Activated gamma-delta T cell (primary cell): ENCODE measurements at places on chromosomes 6 and 20.

DNA sequence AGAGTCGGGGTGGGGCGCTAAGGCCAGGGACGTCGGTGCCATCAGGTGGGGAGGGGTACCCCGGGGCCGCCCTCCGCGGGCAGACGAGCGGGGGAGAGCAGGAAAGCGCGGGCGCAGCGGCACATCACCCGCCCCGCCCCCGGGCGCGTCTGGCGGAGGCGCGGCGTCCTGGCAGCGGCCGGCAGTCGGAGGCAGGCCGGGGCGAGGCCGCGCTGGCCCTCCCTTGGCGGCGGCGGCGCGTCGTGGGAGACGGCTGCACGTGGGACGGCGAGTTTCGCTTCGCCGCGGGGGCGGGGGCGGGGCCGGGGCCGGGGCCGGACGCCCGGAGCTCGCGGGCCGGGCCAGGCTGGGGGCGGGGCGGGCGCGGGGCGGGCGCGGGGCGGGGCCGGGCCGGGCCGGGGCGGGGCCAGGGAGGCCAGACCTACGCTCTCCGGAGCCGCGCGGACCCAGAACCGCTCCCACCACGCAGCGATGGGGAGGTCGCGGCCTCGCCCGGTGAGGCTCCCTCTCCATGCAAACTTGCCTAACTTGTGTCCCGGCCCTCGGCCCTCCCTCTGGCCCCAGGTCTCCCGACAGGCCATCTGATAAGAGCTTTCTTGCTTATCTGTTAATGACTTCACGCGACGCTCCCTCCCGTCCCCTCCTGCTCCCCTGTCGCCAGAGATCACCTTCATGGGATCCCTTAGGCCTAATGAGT is 12.5 kb downstream of the ITPR3 start:
- peak; percentile 64 for DNase-seq

GRCh38 chr20:17992224-17992637 is 23.4 kb downstream of the MGME1 start:
- no peak for DNase-seq

GRCh38 chr6:1963596-1963995 is 281.8 kb downstream of the GMDS start:
- no peak for DNase-seq

DNA sequence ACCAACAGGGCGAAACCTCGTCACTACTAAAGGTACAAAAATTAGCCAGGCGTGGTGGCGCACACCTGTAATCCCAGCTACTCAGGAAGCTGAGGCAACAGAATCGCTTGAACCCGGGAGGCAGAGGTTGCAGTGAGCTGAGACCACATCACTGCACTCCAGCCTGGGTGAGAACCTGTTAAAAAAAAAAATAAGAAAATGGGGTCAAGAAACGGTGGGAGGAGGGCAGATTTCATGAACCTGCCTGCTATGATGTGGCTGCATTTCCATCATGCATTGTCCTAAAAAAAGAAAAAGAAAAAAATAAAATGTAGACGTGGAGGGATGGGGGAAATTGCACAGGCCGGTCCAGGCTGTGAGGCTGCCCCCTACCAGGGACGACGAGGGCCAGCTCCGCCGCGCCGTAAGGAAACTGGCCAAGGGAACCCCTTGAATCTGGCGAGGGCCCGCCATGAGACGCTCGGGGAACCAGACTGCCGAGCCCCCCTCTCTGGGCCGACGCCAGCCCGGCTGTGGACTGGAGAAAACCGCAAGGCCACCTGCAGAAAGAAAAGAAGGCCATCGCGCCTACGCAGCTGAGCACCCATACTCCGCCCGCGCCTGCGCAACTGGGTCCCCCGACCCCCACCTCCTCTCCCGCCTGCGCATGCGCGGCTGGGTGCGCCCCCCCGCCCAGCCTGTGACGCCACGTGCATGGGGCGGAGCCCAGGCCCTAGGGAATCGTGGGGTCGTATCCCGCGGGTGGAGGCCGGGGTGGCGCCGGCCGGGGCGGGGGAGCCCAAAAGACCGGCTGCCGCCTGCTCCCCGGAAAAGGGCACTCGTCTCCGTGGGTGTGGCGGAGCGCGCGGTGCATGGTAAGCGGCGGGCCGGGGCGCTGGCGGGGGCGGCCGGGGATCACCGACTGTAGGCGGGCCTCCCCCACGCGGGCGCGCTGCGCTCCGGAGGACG is at the start of gene ENTPD6:
Gene ENTPD6 (plus strand): TSS at position 699 of the 948 bp plus-strand sequence. CDS start 10,825 bp downstream, outside the sequence.
- peak; percentile 92 for DNase-seq

GRCh38 chr6:119148098-119148824 is 69.8 kb upstream of the FAM184A start:
- no peak for DNase-seq

GRCh38 chr6:151412909-151413308 is 21.6 kb upstream of the ZBTB2 start:
- no peak for DNase-seq

GRCh38 chr20:10540636-10541493 is 105.8 kb downstream of the SLX4IP start:
- DNase-seq = no peak

- no peak for DNase-seq
Measured at GRCh38 chr6:163708466-163708865, 293.9 kb downstream of the QKI start.

GRCh38 chr6:33273129-33273923 is 1.5 kb downstream of the RPS18 start:
- DNase-seq = no peak

DNA sequence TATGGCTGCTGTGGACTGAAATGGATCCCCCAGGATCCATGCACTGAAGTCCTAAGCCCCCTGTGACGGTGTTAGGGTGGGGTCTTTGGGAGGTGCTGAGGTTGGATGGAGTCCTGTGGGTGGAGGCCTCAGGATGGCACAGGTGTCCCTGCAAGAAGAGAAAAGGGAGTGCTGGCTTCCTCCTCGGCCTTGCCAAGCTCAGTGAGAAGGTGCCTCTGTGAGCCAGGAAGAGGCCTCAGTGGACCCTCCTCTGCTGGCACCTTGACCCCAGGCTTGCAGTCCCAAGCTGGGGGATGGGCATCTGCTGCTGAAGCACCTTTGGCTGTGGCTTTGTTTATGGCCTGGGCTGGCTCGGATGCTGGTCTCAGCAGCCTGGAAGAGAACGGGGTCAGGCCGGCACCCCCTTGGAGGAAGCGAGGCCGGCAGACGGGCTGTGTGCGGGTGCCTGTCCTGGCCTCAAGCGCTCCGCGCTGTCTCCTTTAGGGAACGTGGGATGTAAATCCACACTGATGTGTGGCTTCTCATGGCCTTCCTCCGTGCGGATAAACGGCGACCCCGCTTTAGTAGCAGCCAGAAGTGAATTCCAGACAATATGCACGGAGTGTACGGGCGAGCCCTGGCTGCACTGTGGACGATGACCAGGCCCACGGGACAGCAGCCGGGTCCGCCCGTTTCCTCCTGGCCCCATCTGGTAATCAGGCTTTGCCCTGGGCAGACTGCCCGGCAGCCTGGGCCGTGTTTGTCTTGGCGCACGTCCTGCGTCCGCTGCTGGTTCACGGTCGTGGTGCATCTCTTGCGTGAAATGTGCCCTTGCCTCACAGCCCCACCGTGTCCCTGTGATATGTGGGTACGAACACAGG is 182.6 kb downstream of the ERMARD start:
- no peak for DNase-seq

GRCh38 chr6:57134954-57135353 is 37.2 kb upstream of the BAG2 start:
- DNase-seq = no peak

GRCh38 chr6:103784117-103784516 is 1075.6 kb downstream of the HACE1 start:
- no peak for DNase-seq

GRCh38 chr6:25403150-25403549 is 124.0 kb downstream of the CARMIL1 start:
- DNase-seq = no peak

DNA sequence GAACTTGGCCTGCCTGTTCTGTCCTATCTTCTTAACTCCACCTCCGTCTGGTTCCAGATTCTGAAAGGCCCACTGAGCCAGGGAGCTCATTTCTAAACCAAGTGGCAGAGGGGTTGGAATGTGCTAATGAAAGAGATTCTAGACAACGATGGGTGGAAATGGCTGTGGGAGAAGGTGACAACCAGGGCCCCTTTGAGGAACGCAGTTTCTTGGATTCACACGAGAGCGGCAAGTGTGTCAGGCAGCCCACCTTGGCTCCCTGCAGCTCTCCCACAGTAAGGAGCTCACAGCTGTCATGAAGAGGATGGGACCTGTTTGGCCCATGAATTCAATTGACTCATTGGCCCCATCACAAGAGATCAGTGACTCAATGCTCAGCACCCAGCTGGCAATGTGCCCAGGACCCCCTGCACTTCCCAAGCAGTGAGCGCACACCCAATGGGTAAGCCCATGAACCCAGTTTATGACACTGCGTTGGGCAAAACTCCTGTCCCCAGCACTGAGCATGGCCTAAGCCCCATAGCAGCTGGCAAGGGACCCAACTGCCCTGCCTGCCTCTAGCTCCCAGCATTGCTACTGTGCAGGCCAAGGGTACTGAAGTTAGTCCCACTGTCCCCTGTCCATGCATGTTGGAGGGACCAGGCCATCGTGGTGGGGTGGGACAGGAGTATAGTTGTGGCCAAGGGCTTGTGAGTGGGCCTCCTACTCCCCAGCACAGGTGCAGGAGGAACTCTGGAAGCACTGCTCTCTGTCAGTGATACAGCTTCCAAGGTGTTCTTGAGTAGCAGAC is 16.4 kb downstream of the MRPS18A start:
- DNase-seq = no peak

- no peak for DNase-seq
Measured at GRCh38 chr20:47360297-47361056, 4.0 kb upstream of the ZMYND8 start.

DNA sequence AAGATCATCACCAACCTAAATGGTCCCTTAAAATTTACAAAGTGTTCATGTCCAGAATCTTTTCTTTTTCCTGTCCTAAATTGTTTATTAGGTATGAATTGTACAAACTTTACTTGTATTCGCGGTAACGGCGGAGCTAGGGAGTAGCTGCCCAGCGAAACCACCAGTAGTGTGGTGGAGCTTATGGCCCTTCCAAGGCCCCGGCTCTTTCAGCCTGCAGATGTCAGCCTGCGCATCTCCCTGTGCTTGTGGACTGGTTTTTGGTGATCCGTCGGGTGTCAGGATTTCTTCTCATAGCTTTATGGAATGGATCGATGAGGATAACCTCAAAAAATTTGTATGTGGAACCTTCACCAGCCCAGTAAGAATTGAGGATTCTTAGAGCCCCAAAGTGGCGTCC is 27.2 kb upstream of the ENPP1 start:
- DNase-seq = no peak

DNA sequence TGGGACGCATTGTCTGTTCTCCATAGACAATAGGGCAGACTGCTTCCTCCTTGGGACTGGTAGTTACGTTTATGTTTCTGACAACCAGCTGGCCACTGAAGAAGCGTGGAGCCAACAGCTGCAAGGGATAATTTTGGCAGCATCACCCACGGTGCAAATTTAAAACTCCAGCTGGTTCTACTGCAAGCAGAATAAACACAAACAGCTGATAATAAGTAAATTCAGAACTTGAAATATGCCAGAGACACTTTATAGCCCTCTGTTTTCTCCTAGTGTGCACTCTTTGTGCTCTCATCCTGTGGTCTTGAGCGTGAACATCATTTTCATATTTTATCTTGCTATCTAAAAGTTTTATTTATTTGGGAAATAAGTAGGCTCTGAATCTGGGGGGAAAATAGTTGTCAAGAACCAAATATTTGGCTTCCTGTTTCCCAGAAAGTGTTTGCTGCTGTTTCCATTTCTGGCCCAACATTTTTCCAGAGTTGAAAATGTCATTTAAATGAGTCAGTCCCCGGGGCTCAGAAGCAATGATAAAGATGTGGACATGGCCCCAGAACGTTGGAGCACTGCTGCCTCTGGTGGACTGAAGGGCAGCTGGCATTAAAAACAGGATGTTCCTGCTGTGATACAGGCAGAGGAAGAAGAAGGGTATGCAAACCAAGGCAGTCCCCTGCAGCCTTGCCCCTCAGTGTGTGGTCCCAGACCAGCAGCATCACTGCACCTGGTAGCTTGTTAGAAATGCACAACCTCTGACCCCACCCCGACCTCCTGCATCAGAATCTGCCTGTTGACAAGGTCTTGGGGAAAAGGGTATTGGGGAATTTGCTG is 12.5 kb upstream of the THBD start:
- no peak for DNase-seq

GRCh38 chr6:112189494-112189893 is 64.9 kb downstream of the LAMA4 start:
- no peak for DNase-seq

- no peak for DNase-seq
Measured at GRCh38 chr6:2909718-2910117, 6.6 kb upstream of the SERPINB9 start.

DNA sequence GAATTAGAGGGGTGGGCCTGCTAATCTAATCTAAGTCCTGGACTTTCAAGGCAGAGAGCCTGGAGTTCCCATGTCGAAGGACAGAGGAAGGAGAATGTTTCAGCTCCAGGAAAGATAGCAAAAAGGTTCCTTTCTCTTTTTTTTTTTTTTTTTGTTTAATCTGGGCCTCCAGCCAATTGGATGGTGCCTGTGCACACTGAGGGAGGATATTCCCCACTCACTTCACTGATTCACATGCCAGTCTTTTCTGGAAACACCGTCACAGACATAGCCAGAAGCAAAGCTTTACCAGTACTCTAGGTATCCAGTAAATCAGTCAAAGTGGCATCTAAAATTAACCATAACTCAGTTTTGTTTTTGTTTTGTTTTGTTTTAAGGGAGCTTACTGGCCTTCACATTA is 721.1 kb downstream of the TENT5A start:
- DNase-seq = no peak

- no peak for DNase-seq
Measured at GRCh38 chr6:168695701-168696100, 254.7 kb downstream of the SMOC2 start.
